ENCODE measurements at places on chromosomes 16 and 17. TPM values are rescaled to one million over a fixed set of nuclear protein-coding genes. Genes with fewer than 3 reads are reported as not detected.
A peak's percentile ranks its signal among the peaks of the same experiment; 100 is the strongest.

PRKCB gene
- total RNA-seq, result 109 TPM

GH2 gene
- not detected for total RNA-seq

CSH2 gene
- not detected for total RNA-seq

SCGB1C2 gene
- total RNA-seq, result not detected

MMD gene
- 24.6 TPM for total RNA-seq

MYO1C gene
- total RNA-seq, result 31.1 TPM

NTN3 gene
- 0.10 TPM for total RNA-seq

DDX28 gene
- total RNA-seq, result 28.4 TPM

CIITA gene
- 12.0 TPM for total RNA-seq

DNA sequence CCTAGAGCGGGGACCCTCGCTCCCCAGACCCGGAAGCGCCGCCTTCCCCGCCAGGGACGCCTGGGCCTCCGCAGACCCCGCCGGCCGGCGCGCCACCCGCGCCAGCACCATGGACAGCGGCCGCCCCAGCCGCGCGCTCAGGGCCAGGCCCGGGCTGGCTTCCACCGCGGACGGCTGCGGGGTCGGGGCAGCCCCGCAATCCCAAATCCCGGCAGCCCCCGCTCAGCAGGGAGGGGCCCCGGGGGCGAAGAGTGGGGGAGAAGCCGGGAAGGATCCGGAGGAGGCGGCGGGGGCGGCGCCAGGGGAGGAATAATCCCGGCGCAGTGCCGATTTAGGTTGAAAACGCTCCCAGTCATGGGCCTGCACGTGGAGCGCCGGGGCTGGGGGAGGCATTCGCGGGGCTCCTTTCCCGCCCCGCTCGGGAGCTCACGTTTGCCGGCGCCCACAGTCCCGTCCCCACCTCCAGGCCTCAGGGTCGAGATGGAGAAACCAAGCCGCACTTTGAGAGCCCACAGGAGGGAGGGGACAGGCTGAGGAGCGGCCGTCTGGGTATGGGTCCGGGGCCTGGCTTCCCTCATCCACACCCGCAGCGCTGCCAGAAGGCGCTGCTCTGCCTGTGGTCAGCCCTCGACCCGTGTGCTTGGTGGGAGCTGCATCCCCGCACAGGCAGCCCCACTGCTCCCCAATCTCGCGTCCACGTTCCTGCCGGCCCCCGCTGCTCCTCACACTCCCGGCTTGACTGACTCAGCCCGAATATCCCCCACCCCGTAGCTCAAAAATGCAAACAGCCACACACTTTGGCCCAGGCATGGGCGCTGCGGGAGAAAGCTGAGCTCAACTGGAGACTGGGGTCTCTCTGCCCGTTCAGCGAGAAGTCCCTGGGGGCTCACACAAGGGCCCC, 4.7 kb downstream of the FBXL16 start:
- H3K36me3 ChIP-seq, result no peaks in the 10 kb centered on the region
- no peak overlapping the region for H3K4me3 ChIP-seq
- peaks cover 21% of the 10 kb centered on the region for H3K27me3 ChIP-seq
- H3K27ac ChIP-seq, result no peak overlapping the region

DNA sequence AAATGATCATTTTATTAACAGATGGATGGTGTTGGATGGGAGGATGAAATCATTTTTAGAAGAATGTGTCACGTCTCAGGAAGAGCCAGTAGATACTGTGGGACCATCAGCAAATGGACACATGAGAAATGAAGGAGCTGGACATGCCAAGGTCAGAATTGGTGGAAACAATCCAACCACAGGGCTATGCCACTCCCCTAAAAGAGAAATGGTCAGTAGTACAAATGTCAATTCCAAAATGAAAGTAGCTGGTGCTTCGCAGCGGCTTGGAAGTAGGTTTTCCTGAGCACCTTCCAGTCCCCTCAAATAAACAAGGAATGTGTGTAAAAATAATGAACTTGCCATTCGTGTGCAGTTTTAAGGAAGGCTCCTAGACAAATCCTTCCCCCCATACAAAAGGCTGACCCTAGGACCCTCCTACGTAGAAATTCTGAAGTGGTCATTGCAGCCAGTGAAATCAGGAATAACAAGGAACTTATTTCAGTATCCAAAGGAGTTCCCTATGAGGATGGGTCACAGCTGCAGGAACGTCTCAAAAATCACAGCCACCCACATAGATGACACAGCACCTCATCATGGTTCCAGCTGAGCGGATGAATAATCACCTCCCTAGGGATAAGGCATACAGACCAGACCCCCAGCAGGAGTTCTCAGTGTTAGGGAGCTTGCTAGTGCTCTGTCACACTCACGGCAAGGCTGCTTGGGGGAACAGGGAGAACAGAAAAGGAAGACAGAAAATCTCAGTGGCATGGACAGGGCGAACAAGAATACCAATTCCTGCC, 239.2 kb downstream of the HS3ST3A1 start:
- H3K4me1 ChIP-seq, result no peaks in the 10 kb centered on the region
- no peak for DNase-seq
- H3K4me3 ChIP-seq, result no peak overlapping the region
- no peaks in the 10 kb centered on the region for H3K36me3 ChIP-seq

DNA sequence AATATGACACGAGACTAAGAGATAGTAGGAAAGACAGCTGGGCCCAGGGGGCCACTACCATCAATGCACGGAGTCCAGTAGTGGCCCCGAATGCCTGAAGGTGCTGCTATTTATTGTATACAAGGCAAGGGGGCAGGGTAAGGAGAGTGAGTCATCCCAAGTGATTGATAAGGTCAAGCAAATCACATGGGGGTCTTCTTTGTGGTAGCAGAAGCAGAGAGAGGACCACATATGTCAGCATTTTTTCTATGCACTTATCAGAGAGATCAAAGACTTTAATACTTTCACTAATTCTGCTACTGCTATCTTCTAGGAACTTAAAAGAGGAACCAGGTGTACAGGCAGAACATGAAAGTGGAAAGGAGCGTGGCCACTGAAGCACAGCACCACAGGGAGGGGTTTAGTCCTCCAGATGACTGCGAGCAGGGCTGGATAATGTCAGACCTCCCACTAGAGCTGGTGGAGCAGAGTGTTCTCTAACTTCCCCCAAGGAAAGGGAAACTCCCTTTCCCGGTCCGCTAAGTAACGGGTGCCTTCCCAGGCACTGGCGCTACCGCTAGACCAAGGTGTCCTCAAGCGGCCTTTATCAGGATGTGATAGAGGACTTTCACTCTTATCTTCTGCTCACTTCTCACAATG, 26.4 kb upstream of the ARL4D start:
- H3K27me3 ChIP-seq, result no peaks in the 10 kb centered on the region
- no peak overlapping the region for H3K27ac ChIP-seq
- H3K36me3 ChIP-seq, result no peaks in the 10 kb centered on the region
- peaks cover 36% of the 10 kb centered on the region for H3K4me1 ChIP-seq
- no peak for DNase-seq
- no peak overlapping the region for H3K4me3 ChIP-seq

- H3K4me1 ChIP-seq, result peaks cover 54% of the 10 kb centered on the region
- H3K27me3 ChIP-seq, result no peaks in the 10 kb centered on the region
- no peak for DNase-seq
- H3K4me3 ChIP-seq, result no peak overlapping the region
- H3K36me3 ChIP-seq, result peaks cover 42% of the 10 kb centered on the region
These were observed 32.0 kb upstream of the SLC5A10 start for GRCh38 chr17:18919963-18920362.

GRCh38 chr16:56352351-56353053, 72.8 kb downstream of the AMFR start:
- no peak for DNase-seq
- no peak overlapping the region for H3K4me3 ChIP-seq
- peaks cover 17% of the 10 kb centered on the region for H3K4me1 ChIP-seq
- H3K27ac ChIP-seq, result no peak overlapping the region
- peaks cover 2% of the 10 kb centered on the region for H3K27me3 ChIP-seq
- no peaks in the 10 kb centered on the region for H3K36me3 ChIP-seq

- H3K4me3 ChIP-seq, result no peak within 1 kb of the TSS
- H3K27ac ChIP-seq, result no peak within 1 kb of the TSS
- no peaks in the 10 kb centered on the region for H3K4me1 ChIP-seq
- H3K27me3 ChIP-seq, result peaks cover 6% of the 10 kb centered on the region
- H3K36me3 ChIP-seq, result no peaks in the 10 kb centered on the region
These were observed at the start of gene MEFV for GRCh38 chr16:3256146-3256865. Gene MEFV, minus strand, starts transcription at chr16:3256633. Its CDS starts 46 bp downstream, at chr16:3256587.

- H3K4me1 ChIP-seq, result no peaks in the 10 kb centered on the region
- no peak overlapping the region for H3K4me3 ChIP-seq
- peaks cover 29% of the 10 kb centered on the region for H3K27me3 ChIP-seq
These were observed 15.6 kb downstream of the TLE7 start for GRCh38 chr16:71426069-71426879.

DNA sequence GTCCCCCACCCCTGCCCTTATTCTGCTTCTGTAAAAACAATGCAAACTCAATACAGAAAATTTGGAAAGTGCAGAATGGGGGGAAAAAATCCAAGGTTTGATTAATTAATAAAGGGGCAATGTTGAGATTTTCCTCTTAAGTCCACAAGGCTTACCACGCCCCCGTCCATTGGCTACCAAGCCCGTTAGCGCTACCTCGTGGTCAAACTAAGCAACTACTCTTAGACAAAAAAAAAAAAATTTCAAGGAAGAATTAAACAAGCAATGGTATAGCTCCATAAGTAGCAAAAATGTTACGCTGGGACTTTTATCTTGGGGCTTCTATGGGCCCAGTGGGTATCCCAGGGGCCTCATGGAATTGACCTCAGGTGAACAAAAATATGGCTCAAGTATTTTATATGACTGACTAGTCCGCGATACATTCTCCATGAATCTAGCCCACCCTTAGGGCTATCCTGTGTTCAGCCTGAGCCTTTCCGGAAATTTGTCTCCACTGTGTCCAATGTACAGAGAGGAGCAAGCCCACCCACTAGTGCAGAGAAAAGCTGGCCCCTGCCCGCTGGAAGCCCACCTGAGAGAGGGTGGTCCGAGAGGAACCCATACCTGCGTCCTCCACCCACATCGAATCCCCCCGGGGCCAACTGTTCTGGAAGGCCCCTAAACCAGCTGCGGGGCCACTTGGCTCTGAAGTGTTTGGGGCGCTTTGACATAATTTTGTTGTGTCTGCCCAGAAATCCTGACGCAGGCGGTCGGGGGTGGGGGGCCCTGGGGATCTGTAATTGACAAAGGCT, 19.1 kb upstream of the TEX2 start:
- no peak overlapping the region for H3K4me3 ChIP-seq
- no peak overlapping the region for H3K27ac ChIP-seq
- peaks cover 7% of the 10 kb centered on the region for H3K4me1 ChIP-seq
- peak; percentile 28 for DNase-seq

- no peak for DNase-seq
- H3K27me3 ChIP-seq, result no peaks in the 10 kb centered on the region
- no peak overlapping the region for H3K27ac ChIP-seq
- no peaks in the 10 kb centered on the region for H3K4me1 ChIP-seq
These were observed 680.3 kb upstream of the SOX9 start for GRCh38 chr17:71440513-71440912.

DNA sequence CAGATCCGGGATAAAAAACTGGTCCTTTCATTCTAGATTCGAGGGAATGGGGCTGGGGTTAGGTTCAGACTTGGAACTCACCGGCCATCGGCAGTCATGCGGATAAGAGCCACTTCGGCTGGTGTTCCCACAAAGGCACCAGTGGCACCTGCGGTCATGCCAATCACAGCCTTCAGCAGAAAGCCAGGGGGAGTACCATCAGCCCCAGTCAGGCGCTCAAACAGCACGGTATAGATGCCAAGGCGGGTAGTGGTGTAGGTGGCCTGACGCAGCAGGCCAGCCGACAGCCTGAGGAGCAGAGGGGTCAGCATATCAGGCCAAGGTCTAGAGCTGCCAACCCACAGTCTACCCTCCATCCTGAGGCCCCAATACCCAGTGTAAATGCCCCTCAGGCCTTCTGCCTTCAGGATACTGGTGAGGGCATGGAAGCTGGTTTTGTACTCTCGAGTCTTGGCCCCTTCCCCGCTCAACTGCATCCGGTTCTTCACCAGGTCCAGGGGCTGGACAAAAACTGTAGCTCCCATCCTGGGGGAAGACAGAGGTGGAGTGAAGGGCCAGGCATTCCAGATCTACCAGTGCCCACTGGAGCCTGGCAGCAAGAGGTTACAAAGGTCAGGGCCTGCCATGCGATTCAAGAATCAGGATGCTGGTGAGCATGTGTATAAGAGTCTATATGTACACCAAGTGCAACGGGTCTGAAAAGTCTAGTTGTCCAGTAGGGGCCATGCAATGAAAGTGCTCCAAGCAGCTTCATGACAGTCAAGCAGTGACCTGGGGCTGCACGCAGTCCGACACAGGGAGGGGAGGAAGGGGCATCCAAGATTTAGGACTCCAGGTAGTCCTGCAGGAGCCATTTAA, 929 bp downstream of the SLC25A11 start:
- H3K27me3 ChIP-seq, result no peaks in the 10 kb centered on the region
- H3K27ac ChIP-seq, result peak overlapping the region; percentile 87
- peaks cover 50% of the 10 kb centered on the region for H3K36me3 ChIP-seq
- H3K4me1 ChIP-seq, result peaks cover 54% of the 10 kb centered on the region
- no peak for DNase-seq

- H3K4me3 ChIP-seq, result no peak overlapping the region
- H3K36me3 ChIP-seq, result peaks cover 31% of the 10 kb centered on the region
- DNase-seq, result no peak
- peaks cover 71% of the 10 kb centered on the region for H3K4me1 ChIP-seq
- peaks cover 2% of the 10 kb centered on the region for H3K27me3 ChIP-seq
- peak overlapping the region; percentile 21 for H3K27ac ChIP-seq
These were observed 180.2 kb downstream of the MSI2 start for GRCh38 chr17:57436565-57436964.

- H3K27me3 ChIP-seq, result peaks cover 27% of the 10 kb centered on the region
- H3K36me3 ChIP-seq, result peaks cover 4% of the 10 kb centered on the region
- peaks cover 62% of the 10 kb centered on the region for H3K4me1 ChIP-seq
- no peak overlapping the region for H3K27ac ChIP-seq
- H3K4me3 ChIP-seq, result peak overlapping the region; percentile 11
These were observed 4.7 kb upstream of the PRR29 start for GRCh38 chr17:63993368-63993985.

DNA sequence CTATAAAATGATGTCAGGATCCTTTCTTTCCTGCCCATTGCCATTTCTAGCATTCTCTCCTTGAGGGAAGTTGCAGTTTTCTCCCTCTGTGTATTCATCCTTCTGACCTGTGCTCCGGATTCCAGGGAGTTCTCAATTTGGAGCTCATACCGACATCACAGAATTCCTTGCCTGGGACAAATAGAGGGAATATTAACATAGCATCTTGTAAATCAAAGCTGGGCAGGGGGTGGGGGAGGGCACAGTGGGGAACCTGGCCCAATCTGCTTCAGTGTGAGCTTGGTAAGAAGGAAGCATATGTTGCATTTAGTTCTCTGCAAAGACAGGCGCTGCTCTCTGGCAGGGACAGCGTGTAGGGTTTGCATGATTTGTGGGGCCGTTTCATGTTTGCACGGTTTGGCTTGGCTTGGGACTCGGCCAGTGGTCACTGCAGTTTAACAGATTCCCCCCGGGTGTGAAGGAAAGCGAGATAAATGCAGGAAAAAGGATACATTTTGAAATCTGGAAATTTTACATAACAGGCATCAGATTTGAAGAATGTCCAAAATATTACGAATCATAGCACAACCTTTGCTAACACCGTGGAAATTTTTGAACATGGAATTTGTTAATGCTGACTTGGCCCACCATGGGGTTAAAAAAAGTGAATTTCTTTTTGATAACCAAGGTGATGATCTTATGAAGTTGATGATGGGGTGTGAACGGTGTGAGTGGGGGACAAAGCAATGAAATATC, 178.0 kb downstream of the WWOX start:
- DNase-seq, result no peak
- H3K27ac ChIP-seq, result no peak overlapping the region
- H3K36me3 ChIP-seq, result no peaks in the 10 kb centered on the region
- no peaks in the 10 kb centered on the region for H3K4me1 ChIP-seq
- H3K27me3 ChIP-seq, result no peaks in the 10 kb centered on the region

- no peaks in the 10 kb centered on the region for H3K36me3 ChIP-seq
- no peak overlapping the region for H3K27ac ChIP-seq
- H3K4me3 ChIP-seq, result no peak overlapping the region
- no peak for DNase-seq
These were observed 49.4 kb downstream of the SLC39A11 start for GRCh38 chr17:73042809-73043685.

All from activated T-helper 1 cell treated with anti-CD3 and anti-CD28 coated beads, Interleukin-12 subunit alpha, Interleukin-12 subunit beta, Interleukin-2, Interleukin-4 antibody, amounts not matched to agents 30 ng/mL and 10 ng/mL and 1 ng/mL, durations not matched to agents 14 hours and 24 hours and 36 hours (primary cell).